ENCODE measurements at places on chromosomes 3 and 15.

- DNase-seq = no peak
These were observed 6.9 kb downstream of the C15orf62 start for GRCh38 chr15:40776537-40777141.

DNA sequence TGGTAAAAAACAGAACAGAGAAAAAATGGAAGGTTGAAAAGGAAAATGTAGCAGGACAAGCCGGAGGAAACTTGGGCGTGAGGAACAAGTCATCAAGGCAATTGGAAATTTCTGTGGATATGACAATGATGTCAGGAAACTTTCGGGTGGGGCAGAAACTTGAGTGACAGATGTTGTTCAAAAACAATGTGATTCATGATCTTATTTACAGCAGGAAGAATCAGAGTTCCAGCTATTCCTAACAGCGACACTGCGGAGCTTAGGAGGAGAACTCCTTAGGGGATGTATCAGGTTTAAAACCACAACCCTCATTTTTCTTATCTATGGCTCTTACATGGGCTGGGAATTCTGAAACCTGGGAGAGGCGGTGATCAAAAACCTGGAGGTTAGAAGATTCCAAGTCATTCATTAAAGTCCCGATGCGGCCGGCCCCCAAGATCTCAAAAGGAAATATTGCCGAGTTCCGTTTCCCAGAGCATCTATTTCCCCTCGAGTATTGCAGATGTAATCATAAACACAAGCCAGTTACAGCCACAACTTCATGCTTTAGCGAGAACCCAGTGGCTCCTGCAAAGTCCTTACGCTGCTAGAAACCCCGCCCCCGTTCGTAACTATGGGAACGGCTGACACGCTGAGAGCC, 659 bp upstream of the ARRDC4 start:
- no peak for DNase-seq

DNA sequence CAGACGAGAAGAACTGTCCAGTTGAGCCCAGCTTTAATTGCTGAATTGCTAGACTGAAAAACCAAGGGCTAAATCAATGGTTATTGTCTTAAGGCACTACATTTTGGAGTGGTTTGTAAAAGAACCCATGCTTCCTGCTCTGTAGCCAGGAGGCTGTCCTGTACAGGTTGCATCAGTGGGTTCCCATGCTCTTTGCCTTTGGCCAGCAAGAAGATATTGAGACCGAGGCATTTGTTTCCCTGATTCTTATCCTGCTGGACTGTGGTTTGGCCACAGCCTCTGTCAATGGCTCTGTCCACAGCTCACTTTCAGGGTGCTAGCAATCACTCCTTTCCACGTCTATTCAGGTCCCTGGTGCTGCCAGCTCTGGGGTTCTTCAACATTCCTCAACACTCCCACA, 89.6 kb downstream of the FAM43A start:
- no peak for DNase-seq

GRCh38 chr3:20066079-20066478, 25.8 kb downstream of the KAT2B start:
- DNase-seq = no peak

DNA sequence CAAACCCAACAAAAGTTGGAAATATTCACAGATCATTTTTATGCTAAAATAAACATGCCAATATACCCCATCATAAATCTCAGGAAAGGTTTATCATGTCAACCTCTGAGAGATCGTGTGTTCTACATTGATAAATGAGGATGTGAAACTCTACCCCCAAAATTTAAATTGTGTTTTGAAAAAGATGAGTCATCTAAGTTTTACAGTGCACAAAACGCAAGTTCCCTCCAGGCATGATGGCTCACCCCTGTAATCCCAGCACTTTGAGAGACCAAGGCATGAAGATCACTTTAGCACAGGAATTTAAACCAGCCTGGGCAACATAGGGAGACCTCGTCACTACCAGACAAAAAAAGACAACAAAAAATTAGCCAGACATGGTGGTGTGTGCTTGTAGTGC, 1487.0 kb upstream of the GBE1 start:
- DNase-seq = no peak

GRCh38 chr3:13628432-13628831, 79.5 kb downstream of the FBLN2 start:
- peak; percentile 2 for DNase-seq

Measured in naive thymus-derived CD4-positive, alpha-beta T cell (primary cell).